ENCODE measurements at places on chromosomes 7 and 10. TPM values are rescaled to one million over a fixed set of nuclear protein-coding genes. Genes with fewer than 3 reads are reported as not detected.

Gene CALHM3
- not detected for total RNA-seq

Gene SEMA4G
- 3.8 TPM for total RNA-seq

Gene PALD1
- total RNA-seq, result 1.4 TPM

Gene OR2A12
- not detected for total RNA-seq

Gene SRGN
- 773 TPM for total RNA-seq

Gene TMEM213
- total RNA-seq, result not detected

Gene C7orf33
- total RNA-seq, result not detected

Gene NUTM2E
- not detected for total RNA-seq

Gene ATRNL1
- 1.5 TPM for total RNA-seq

Gene AHR
- 64.3 TPM for total RNA-seq

Gene TRIL
- not detected for total RNA-seq

- no peak for ATAC-seq
These were observed 53.0 kb downstream of the SH2D4B start for GRCh38 chr10:80590585-80591125.

GRCh38 chr10:47114680-47115186 is 185.3 kb upstream of the GDF10 start:
- no peak for ATAC-seq

GRCh38 chr7:146115851-146116520 is 615 bp upstream of the CNTNAP2 start:
- no peak for ATAC-seq

DNA sequence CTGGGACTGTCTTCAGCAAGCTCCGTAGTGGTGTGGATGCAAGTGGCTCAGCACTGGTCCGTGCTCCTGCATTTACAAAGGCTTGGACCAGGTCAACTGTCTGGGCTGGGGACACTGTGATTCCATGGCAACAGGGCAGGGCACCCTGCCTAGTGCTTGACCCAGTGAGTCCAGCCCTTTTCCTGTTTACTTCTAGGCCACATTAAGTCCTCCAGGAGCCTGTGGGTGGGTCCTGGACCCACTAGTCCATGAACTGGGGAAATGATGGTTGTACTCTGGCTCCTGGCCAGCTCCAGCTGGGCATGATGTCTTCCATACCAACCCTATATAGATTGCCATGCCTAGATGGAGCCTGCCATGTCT is 152.0 kb downstream of the RPS24 start:
- no peak for ATAC-seq

DNA sequence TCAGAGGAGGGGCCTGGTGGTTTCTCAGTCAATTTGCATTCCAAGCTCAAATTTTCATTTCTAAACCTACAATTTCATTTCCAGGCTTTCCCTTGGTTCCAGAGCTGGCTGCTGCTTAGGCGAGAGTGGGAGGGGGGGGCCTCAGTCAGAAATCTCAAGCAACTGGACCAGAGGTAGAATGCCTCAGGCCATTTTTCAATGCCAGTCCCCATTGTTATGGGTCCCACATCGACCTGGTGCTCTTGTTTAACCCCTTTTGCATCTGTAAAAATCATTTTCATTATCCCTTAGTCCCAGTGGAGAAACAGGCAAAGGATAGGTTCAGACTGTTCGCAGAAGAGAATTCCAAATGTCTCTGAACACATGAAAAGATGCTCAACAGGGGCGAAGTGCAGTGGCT is 13.5 kb upstream of the BAG3 start:
- ATAC-seq, result no peak

DNA sequence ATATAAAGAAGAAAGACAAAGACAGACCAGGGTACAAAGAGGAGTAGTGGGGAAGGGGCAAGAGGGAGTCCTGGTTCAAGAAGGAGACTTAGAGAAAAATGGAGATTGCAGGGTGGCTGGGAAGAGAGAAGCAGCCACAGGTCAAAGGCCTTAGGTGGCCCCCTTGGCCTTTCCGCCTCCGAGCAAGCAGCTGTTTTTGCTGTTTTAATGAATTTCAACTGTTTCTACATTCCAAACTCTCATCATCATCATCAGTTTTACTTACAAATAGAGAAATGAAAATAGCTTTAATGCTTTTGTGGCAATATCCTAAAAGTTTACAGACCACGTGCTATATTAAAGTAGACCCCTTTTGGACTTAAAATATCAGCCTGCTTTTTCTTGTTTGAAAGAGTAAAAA is 399.7 kb downstream of the EXOC4 start:
- no peak for ATAC-seq

- ATAC-seq, result peak; percentile 78
These were observed at the start of gene NUDT13 for GRCh38 chr10:73110345-73110849. Gene NUDT13, plus strand, starts transcription at chr10:73110455. Its CDS starts 3,911 bp downstream, at chr10:73114366.

- ATAC-seq, result no peak
These were observed 37.8 kb downstream of the PTPRN2 start for GRCh38 chr7:158549616-158550393.

DNA sequence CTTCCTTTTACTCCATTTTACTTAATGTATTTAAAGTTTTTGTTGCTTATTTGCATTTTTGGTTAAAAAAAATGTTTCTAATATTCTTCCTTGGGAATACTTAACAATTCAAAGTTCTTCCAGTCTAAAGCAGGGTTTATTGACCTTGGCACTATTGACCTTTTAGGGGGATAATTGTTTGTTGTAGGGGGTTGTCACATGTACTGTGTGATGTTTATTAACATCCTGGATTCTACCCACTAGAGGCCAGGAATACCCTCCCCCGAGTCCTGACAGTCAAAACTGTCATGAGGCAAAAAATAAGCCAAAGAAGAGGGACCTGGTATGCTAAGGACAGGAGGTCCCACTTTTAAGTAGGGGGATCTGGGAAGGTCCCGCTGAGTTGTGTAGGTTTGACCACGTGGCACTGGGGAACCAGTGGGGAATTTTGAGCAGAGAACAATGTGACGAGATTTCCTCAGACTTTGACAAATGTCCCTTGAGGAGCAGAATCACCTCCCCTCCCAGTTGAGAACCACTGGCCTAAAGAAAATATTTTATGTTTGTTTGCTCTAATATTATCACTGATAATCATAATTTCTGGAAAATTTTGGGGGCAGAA is 178.3 kb upstream of the PRR15 start:
- ATAC-seq, result no peak

GRCh38 chr10:24984906-24985305 is 31.1 kb downstream of the ENKUR start:
- ATAC-seq, result no peak

- no peak for ATAC-seq
These were observed 5.8 kb downstream of the TCF7L2 start for GRCh38 chr10:112955582-112956421.

DNA sequence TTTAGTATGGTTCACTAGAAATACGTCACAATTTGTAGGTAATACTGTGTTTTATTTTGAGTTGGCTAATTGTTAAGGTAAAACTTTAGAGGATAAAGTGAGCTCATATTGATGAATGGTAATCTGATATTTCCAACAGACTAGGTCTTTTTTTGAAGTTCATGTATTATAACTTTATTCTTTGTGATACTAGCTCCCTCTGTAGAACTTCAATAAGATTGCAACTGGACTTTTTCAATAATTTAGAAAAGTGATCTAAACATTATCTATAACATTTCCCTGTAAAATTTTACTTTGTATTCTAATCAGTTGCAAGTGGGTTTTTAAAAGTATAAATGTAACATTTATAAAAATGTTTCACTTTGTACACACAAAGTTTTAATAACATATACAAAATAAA is 83.5 kb downstream of the ADK start:
- no peak for ATAC-seq

GRCh38 chr10:90959826-90960225 is 38.9 kb upstream of the ANKRD1 start:
- no peak for ATAC-seq

GRCh38 chr10:66927251-66927935 is 1.6 kb downstream of the LRRTM3 start:
- no peak for ATAC-seq

DNA sequence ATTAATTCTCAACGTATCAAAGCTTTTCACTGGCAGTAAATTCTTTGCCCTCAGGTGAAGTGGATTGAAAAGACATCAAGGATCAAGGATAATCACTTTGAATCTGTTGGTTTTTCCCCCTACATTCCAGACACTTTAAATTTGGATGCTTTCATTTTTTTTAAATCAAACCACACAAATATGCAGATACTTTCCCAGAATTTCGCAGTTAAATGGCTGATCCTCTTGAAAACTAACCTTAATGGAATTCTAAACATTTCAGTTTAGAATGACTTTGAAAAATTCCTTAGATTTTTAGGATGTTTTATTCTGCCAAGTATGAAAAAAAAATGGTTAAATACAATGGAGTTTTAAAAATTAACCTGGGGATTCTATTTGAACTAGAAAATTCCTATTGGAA is 325.9 kb downstream of the GFRA1 start:
- ATAC-seq, result no peak

DNA sequence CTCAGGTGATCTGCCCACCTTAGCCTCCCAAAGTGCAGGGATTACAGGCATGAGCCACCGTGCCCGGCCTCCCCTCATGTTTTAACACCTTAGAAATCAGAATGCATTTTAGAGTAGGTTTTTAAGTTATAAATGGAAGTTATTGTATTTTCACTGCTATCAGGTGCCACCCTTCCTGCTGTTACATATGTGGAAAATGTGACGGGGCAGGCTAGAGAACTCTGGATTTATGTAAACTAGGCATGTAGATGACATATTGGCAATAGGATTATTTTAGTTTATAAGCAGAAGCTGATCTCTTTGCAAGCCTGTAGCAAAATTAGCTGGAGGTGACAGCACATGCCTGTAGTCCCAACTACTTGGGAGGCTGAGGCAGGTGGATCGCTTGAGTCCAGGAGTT is 2.1 kb downstream of the CASP2 start:
- no peak for ATAC-seq

DNA sequence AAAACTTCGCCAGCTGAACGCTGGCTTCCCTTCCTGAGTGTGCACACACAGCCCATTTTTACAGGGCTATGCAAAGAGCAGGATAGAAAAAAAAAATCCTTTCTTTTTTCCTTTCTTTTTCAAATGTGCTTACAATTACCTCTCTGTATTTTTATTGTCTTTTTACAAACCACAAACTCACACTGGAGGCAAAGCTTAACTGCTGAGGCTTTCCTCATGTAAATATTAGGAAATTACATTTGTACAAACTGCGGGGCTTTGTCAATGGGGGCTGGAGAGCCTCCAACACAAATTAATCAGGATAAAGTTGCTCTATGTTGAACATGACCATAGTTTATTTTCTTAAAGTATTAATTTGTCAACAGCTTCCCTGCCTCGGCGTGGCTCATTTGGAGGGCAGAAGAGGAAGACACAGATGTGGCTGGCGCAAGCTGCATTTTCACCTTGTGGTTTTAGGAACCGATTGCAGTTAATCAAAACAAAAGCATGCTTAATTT is 411.7 kb upstream of the MKI67 start:
- no peak for ATAC-seq

- peak; percentile 64 for ATAC-seq
These were observed 131.8 kb downstream of the TES start for GRCh38 chr7:116342125-116342524.

GRCh38 chr7:24378871-24379616 is 95.1 kb downstream of the NPY start:
- ATAC-seq, result no peak

GRCh38 chr7:16657656-16658279 is 11.8 kb downstream of the BZW2 start:
- ATAC-seq, result no peak

- ATAC-seq, result no peak
These were observed 260.8 kb downstream of the SNX13 start for GRCh38 chr7:17679458-17679857.

DNA sequence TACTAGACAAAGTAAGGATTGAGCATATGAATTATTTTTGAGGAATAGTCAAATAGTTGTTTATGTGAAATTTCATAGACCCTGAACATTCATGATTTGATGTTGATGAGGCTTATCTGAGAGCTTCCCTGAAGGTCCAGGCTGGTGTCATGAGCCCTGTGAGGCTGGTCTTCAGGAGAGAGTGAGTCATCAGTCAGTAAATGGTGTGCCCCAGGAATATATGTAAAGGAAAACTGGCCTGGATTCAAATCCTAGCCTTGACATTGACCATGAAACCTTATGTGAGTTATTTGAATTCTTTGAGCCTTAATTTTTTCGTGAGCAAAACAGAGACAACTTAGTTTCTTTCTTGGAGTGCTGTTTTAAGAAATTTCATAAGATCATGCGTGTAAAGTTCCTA is 6.2 kb downstream of the TMEM236 start:
- ATAC-seq, result no peak

DNA sequence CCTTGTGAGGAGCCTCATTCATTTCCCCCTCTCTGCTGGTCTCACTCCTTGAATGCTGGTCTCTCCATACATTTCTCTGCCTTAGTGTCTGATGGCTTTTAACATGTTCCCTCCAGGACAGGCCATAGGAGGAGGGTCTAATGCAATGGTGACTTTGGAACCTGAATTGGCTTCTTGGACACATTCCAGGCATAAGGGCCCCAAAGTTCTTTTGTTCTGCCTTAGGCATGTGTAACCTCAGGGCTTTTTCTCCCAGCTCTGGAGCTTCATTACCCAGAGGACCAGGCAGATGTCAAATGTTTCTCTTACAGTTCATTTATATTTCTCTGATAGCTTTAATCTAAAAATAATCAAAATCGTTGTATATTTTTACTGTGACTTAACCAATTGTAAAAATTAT is 162.6 kb downstream of the SDK1 start:
- ATAC-seq, result no peak

GRCh38 chr10:31927565-31927883 is 1.1 kb downstream of the ARHGAP12 start:
- ATAC-seq, result peak; percentile 6

DNA sequence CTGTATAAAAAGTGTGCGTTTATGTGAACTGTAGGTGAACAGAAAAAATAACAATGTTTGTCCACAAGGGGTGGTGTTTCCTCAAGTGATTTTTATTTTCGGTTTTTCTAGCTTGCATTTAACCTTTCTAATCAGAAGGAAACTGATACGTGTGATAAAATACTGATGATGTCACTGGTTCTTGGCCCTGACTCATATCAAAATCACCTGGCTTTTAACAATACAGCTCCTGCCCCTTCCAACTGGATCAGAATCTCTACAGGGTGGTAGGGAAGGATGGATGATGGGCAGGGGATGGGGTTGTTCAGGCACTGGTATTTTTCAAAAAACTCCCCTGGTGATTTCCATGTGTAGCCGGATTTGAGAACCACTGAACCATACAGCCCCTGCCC is 10.9 kb downstream of the NPFFR1 start:
- ATAC-seq, result peak; percentile 88

GRCh38 chr10:356452-356851 is 221.2 kb downstream of the ZMYND11 start:
- ATAC-seq, result peak; percentile 56

DNA sequence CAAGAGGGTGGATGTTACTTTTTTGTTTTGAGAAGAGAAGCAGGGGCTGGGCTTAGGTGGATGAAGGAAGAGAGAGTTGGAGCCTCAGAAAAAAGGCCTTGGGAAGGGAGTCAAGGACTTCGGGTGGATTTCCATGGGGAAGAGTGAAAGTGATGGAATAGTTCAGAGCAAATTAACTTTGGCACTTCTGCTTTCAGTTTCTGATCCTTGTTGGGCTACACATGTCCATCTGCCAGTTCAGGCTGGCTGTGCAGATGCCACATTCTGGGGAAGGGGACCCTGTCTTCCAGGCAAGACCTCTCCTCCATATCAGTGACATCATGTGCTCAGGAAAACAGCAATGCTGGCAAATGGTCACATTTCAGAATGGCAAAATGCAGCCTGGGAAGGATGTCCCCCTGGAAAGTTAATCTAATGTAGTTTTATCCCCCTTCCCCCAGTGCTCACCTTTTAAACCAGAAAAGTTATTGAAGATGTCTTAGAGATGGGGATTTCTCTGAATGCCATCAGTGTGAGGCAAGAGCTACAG is 86.0 kb downstream of the WDFY4 start:
- no peak for ATAC-seq

All from activated T-helper 17 cell treated with anti-CD3 and anti-CD28 coated beads, Interleukin-2, amount 50 U/mL, for 72 hours (primary cell).